ENCODE measurements at places on chromosomes 7 and 10. TPM values are rescaled to one million over a fixed set of nuclear protein-coding genes. Genes with fewer than 3 reads are reported as not detected.

GRCh38 chr7:158268816-158269535 is 318.6 kb downstream of the PTPRN2 start:
- no peak overlapping the region for H3K27ac ChIP-seq
- H3K4me3 ChIP-seq, result no peak overlapping the region

- DNase-seq, result no peak
- no peaks in the 10 kb centered on the region for H3K36me3 ChIP-seq
- no peak overlapping the region for H3K27ac ChIP-seq
- no peaks in the 10 kb centered on the region for H3K27me3 ChIP-seq
- no peak overlapping the region for H3K4me3 ChIP-seq
Measured at GRCh38 chr7:40507166-40507565, 372.4 kb downstream of the SUGCT start.

DNA sequence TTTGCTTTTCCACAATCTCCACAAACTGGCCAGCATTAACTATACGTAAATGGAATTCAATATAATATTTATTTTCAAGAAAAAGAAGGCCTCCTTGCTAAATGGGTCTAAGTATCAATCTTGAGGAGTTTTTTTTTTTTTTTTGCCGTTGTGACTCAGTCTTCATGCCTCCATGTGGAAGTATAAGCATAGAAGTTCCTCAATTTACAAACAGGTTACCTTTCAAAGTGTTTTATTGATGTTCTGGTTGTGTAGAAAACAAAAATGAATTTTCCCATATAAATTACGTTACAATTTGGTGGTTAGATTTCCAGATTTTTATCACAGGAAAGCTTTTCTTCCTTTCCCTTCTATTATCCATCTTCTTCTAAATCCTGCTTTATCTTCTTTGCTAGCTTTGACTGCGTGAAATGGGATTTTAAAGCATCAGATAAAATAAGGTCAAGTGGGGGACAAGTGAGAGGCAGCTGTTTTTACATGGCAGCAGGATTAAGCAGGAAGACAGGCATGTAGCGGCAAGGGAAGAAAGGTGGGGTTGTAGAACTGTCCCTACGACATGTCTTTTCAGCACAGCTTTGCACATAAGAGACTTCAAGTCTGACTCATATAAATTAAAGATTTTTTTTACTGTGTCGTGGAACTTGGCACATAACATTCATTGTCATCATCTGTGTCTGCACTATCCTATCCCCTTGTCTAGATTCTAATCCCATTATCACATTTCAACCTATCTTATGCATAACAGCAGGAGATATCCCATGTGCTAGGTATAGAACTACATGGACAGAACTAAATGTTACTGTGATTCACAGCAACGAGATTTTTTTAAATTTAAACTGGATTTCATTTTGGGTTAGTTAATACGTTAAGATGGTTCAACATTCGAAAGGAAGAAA is 135.3 kb upstream of the FAM3C start:
- H3K27me3 ChIP-seq, result no peaks in the 10 kb centered on the region
- peak overlapping the region; percentile 77 for H3K27ac ChIP-seq
- peaks cover 32% of the 10 kb centered on the region for H3K36me3 ChIP-seq

GRCh38 chr7:69839782-69840181 is 241.5 kb downstream of the AUTS2 start:
- H3K27me3 ChIP-seq, result no peaks in the 10 kb centered on the region
- no peaks in the 10 kb centered on the region for H3K4me1 ChIP-seq
- H3K36me3 ChIP-seq, result no peaks in the 10 kb centered on the region
- no peak overlapping the region for H3K4me3 ChIP-seq
- no peak for DNase-seq

DNA sequence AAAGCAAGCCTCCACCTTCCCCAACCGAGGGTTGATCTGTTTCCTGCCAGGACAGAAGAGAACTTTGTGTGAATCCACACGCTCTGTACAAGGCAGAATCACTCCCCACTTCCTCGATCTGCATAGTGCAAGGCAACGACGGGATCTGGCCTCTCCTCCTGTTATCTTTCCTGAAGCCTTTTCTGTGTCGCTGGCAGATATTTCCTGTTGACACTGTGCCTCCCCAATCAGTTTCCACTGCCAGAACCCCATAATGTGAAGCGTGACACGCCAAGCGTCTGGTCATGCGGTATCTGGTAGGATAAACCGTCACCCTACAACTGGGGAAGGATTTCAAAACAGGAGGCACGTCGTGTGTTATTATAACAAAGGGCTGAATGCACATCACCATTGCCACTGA is 57.2 kb downstream of the FAM171A1 start:
- H3K27ac ChIP-seq, result no peak overlapping the region
- H3K36me3 ChIP-seq, result no peaks in the 10 kb centered on the region
- no peaks in the 10 kb centered on the region for H3K27me3 ChIP-seq
- H3K4me3 ChIP-seq, result no peak overlapping the region

DNA sequence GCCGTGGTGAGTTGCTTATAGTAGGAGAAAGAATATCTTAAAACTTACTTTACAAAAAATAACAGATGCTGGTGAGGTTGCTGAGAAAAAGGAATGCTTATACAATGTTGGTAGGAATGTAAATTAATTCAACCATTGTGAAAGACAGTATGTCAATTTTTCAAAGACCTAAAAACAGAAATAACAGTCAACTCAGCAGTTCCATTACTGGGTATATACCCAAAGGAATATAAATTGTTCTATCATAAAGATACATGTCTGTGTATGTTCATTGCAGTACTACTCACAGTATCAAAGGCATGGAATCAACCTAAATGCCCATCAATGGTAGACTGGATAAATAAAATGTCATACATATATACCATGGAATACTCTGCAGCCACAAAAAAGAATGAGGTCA is 420.4 kb downstream of the AUTS2 start:
- H3K27me3 ChIP-seq, result no peaks in the 10 kb centered on the region
- no peak for DNase-seq
- no peak overlapping the region for H3K4me3 ChIP-seq
- no peak overlapping the region for H3K27ac ChIP-seq
- H3K36me3 ChIP-seq, result no peaks in the 10 kb centered on the region

DNA sequence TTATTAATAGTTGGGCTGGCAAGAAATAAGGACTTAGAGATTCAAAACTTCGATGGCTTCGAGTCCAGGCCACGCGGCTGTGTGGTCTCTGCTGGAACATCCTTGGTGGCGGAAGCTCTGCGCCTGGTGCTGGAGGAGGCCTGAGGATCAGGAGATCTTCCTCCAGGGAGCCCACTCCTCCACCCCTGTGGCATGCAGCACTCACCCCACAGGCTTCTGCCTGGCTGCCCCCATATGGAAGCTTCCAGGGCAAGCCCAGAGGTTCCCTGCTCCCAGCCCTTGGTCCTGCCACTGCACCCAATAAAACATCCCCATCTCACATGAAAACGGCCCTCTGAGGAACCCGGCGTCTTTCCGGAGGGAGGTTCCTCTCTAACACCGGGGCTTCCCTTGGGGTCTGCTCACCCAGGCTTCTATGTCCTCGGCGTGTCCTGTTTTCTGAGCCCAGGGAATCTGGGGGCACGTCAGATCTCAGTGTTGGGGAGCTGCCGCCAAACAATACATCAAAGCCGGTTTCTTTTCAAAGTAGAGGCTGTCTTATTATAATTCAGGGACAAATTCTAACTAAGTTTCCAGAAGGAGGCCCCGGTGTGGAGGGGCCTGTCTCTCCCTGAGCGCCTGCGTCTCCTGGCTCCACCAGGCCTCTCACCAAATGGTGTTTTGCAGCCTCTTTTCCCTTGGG is 32.4 kb downstream of the CALML3 start:
- no peak overlapping the region for H3K27ac ChIP-seq
- no peaks in the 10 kb centered on the region for H3K4me1 ChIP-seq
- DNase-seq, result no peak
- no peaks in the 10 kb centered on the region for H3K27me3 ChIP-seq
- no peak overlapping the region for H3K4me3 ChIP-seq

Gene AS3MT
- total RNA-seq, result 0.79 TPM

Gene MEOX2
- not detected for total RNA-seq

Gene TMEM270
- total RNA-seq, result 1.1 TPM

Gene PPP1R9A
- total RNA-seq, result 13.5 TPM

Gene LBX1
- total RNA-seq, result not detected

Gene UCMA
- total RNA-seq, result not detected
